ENCODE measurements at places on chromosomes 3 and 15.

DNA sequence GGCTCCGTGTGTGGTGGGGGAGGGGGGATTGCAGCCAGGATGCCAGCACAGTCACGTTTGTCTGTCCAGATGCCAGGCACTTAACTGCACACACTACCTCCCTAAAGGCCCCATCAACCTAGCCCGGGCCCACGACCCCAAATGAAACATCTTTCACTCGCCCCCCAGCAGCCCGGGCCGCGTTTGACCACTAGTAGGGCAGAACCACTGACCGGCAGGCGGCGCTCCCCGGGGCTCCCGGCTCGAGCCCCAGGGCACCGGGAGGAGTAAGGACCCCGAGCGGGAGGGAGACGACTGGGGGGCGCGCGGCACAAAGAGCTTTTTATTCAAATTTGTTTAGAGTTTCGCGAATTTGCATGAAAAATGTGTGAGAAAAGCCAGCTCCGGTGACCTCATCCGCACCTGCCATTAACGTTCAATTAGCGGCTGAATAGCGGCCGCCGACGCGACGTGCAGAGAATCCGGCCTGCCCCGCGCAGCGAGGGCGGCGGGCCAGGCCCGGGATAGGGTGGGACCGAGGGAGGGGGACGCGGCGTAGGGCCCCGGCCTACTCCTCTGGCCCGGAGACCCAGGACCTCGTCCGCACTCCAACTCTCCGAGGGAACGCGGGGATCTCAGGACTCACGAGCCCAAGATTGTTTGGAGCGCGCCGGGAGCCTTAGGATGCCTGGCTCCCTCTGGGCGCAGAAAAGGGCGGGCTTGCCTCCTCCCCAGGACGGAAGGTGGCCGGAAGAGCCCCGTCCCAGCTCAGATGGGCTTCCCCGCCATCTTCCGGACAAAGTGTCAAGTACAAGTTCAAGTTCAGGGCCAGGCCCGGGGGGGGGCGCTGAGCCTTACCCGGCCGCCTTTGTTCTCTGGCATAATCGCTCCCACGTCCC, 64.9 kb upstream of the POLG start:
- no peak for DNase-seq

GRCh38 chr15:100704281-100705055, 102.1 kb downstream of the ASB7 start:
- DNase-seq, result no peak

GRCh38 chr3:122635789-122636188, 44.9 kb upstream of the PARP14 start:
- DNase-seq, result no peak

- DNase-seq, result no peak
Measured at GRCh38 chr3:177338697-177339219, 141.5 kb upstream of the TBL1XR1 start.

DNA sequence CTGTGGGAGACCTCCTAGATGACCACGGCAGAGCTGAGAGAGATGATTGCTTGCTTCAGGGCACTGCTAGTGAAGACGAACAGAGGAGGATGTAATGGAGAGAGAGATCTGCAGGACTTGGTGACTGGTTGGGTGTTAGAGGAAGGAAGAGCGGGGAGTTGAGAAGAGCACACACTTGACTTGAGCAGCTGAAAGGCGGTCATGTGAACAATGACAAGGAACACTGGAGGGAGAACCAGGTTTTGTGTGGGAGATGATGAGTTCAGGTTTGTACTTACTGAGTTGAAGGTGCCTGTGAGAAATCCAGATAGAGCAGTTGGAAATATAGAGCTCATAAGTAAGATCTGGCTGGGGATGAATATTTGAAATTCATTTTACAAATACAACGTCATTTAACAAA, 40.3 kb downstream of the CDAN1 start:
- DNase-seq, result no peak

GRCh38 chr3:181213347-181213746, 223.8 kb upstream of the DNAJC19 start:
- DNase-seq, result no peak

- no peak for DNase-seq
Measured at GRCh38 chr3:128984596-128984995, 9.3 kb downstream of the CFAP92 start.

- DNase-seq, result no peak
Measured at GRCh38 chr15:43251871-43252250, 14.9 kb downstream of the TGM5 start.

GRCh38 chr3:172024679-172025078, 14.7 kb upstream of the FNDC3B start:
- no peak for DNase-seq

DNA sequence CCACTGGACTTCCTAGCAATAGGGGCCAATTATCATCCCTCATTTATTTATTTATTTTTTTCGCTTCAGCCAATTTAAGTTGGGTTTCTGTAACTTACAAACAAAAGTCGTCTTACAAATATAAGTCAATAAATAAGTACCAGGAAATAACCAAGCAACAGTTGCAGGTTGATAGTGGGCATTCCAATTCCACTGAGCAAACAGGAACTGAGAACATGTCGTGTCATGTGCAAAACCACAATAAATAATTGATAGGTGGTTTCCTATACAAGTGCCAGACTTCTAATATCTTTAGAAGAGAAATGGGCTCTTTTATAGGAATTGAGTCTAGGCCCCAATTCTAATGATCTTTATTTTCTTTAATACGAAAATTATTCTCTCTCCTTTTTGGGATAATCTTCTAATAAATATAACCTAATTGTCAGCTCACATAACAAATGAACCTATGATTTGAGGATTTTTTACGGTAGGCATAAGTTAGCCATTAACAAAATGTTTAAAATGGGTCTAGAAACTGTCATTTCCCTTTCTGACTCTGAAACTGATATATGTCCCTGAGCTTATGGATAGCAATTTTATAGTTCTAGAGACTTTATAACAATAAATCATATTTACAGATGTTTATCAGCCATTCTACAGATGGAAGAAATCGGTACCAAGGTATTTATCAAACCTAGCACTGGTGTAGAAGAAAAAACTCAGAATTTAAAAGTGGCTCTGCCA, 571.8 kb downstream of the FOXP1 start:
- DNase-seq, result no peak

- DNase-seq, result peak; percentile 45
Measured at GRCh38 chr3:87260270-87260669, 16.1 kb downstream of the POU1F1 start.

- DNase-seq, result no peak
Measured at GRCh38 chr15:59642351-59642750, 15.0 kb downstream of the GTF2A2 start.

- DNase-seq, result no peak
Measured at GRCh38 chr3:20182206-20182605, 3.8 kb downstream of the SGO1 start.

- DNase-seq, result peak; percentile 1
Measured at GRCh38 chr3:191290311-191291025, 38.7 kb upstream of the CCDC50 start.

GRCh38 chr3:99023590-99024192, 122.2 kb upstream of the DCBLD2 start:
- DNase-seq, result no peak

DNA sequence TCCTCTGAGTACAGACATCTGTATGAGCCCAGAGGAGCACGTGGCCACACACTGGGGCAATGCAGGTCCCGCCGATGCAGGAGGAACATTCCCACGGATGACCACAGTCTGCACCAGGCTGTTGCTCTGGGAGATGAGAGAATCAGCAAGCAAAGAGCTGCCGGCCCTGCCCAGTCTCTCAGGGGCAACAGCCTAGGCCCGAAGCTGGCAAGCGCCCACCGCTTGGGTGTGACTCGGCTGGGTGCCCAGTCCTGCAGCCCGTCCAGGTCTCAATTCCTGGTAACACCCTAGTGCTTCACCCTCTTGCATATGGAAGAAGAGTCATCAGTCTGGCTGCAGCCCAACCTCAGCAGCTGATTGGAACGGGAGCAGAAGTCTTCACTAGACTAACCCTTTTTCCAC, 153.7 kb upstream of the HES1 start:
- DNase-seq, result no peak

DNA sequence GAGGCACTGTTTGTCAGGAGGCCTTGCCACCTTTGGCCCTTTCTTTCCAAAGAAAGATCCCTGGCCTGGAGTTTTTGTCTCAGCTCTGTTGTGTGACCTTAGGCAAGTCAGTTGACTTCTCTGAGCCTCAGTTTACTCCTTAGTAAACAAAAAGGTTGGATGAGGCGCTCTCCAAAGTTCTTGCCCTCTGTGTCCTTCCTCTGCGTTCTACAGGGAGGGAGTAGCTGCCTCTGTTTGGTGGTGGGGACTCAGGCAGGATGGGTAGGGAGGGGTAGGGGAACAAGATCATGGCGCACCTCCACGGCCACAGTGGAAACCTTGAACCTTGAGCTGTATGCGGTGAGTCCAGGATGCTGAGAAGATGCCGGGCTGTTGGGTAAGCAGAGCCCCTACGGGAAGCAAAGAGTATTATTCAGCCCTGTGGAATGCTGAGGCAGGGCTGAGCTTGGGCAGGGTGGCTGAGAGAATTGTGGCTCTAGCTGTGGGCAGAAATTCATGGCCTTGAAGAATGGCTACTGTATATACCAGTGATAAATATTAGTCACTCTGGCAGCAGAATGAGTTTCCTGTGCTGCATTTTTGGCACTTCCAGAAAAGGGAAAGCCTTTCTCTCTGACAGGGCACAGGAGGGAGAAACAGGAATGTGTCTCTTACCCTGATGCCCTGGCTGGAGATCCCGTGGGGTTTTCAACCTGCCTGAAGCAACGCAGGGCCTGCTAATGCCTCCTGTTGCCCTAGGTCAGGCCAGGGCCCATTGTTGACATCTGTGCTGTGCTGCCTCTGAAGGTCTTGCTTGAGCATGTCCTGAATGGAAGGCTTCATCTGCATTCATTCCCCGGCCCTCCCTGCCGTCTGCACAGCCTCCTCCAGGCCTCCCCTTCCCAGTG, 39.9 kb downstream of the SMAD3 start:
- DNase-seq, result no peak

- no peak for DNase-seq
Measured at GRCh38 chr3:177491296-177492032, 294.2 kb upstream of the TBL1XR1 start.

DNA sequence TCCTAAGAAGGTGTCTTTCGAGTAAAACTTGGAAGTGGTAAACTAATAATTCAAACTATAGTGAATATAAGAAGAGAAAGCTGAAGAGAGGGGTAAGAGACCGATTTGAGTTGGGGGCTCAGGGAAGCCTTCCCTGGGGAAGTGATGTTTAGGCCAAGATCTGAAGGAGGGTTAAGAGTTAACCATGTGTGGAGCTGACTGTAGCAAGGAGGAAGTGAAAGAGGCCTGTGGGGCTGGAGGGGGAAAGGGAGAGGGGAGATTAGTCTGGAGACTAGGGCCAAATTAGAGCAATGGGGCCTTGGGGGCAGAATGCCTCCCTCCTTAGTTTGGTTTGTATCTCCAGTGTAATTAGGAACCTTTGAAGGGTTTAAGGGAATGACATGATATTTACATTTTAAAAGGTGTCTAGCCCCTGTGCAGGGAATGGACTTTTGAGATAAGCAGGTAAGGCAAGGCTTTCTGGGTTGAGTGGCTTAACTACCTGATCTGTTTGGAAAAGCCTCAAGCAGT, 2.2 kb downstream of the ZNF592 start:
- DNase-seq, result no peak

- no peak for DNase-seq
Measured at GRCh38 chr15:96303503-96304056, 26.9 kb upstream of the NR2F2 start.

GRCh38 chr15:75655931-75656330, 8.2 kb downstream of the SNX33 start:
- DNase-seq, result no peak

DNA sequence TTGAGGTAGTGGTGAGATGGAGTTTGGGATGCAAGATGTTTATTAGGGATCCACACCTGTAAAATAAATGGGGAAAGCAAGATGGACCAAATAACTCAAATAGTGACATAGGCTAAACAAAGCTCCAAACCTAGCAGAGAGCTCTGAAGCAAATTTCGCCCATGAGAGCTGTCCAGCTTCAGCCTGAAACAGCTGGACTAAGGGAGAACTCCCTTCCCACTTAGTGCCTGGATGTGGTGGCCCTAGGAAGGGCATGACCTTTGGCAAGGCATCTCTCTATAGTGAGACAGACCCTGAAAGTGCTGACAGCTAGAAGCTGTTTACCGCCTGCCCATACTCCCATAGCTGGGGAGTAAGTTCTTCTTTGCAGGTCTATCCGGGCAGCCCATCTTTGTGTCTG, 48.1 kb downstream of the COL6A5 start:
- no peak for DNase-seq

GRCh38 chr3:125212509-125213363, at the start of gene SLC12A8:
TSS of gene SLC12A8 (minus strand) at chr3:125212748. CDS start at chr3:125211349, 1,399 bp downstream.
- DNase-seq, result no peak

DNA sequence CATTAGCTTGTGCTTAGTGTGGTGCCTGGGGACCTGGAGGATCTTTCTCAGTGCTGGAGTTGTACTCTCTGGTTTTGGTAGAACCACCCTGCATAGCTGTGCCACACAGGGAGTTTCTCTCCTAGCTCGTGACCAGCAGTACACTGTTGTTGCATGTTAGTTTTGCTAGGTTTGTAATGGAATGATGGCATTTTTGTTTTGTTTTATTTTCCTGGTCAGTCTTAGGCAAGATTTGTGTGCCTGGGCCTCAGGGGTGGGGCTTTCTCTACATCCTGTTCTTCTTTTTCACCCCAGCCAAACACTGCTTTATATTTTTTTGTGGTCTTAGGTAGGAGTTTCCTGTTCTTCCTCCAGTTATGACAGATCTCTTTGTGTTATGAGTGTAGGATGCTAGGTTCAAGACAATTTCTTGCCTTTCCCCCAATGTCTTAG, 534.5 kb upstream of the KCNMB2 start:
- DNase-seq, result peak; percentile 20

GRCh38 chr3:128319107-128319506, 147.6 kb downstream of the DNAJB8 start:
- DNase-seq, result no peak

DNA sequence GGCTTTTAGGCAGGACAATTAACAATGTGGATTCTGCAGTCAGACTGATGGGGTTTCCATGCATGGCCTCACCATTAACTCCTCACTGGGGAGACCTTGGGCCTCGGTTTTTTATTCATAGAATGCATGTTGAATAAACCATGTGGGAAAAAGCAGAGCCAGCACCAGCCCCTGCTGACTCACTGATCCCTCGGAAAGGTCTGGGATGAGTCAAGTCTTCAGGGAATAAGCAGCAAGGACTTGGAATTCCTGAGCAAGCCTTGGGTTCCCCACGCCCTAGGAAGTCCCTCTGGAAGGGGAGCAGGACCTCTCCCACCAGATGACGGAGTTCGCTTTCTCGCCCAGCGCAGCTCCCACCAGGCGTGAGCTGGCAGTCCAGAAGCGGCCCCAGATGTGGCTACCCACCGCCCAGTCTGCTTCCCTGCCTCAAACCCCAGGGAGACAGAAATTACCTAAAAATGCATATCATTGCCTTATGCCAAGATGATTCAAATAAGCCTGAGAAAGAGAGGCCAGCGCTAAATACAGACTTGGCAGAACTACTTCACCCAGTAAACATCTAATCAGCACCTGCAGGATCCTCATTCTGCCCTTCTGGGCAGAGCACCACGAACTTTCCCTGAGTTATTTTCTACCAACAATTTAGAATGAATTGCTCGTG, 45.4 kb downstream of the BTD start:
- DNase-seq, result no peak

DNA sequence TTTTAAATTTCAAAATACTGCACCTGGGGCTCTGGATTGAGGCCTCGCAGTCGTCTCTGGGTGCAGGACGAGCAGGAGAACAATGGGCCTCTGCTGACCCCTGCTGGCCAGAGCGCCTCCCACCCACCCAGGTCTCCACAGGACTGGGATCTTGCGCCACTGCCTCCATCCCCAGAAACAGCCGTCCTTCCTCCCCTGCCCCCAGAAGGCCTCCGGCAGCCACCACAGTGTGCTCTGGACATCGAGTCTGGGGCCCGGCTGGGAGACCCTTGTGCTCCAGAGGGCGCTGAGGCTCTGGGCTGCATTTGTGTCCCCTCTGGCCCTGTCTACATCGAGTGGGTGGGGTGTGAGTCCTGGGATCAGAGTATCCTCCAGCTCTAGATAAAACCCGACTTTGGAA, 6.7 kb upstream of the ACSBG1 start:
- DNase-seq, result peak; percentile 78

Data from CD4-positive, alpha-beta T cell treated with Interleukin-15 for 4 hours (primary cell).